ENCODE measurements at places on chromosomes 16 and 17.

DNA sequence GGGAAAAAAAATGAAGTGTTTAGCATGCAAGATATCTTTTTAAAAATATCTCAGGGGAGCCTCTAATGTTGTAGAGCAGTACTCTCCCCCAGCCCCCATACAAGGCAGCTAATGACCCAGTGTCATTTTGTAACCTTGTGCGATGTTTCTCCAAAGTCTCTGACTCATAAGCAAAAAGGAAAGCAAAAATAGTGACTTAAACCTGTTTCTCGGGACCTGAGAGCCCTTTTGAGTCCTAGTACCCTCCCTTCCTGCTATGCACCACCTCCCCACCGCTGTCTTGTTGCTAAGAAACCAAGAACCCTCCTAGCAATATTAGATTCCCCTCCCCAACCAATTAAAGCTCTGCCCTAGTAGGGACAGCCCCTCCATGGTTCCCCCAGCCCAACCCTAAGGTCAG lies 2.8 kb downstream of the MYCBPAP start:
- DNase-seq = no peak

- DNase-seq = no peak
Observed at GRCh38 chr17:78737332-78737731, 44.7 kb downstream of the CYTH1 start.

DNA sequence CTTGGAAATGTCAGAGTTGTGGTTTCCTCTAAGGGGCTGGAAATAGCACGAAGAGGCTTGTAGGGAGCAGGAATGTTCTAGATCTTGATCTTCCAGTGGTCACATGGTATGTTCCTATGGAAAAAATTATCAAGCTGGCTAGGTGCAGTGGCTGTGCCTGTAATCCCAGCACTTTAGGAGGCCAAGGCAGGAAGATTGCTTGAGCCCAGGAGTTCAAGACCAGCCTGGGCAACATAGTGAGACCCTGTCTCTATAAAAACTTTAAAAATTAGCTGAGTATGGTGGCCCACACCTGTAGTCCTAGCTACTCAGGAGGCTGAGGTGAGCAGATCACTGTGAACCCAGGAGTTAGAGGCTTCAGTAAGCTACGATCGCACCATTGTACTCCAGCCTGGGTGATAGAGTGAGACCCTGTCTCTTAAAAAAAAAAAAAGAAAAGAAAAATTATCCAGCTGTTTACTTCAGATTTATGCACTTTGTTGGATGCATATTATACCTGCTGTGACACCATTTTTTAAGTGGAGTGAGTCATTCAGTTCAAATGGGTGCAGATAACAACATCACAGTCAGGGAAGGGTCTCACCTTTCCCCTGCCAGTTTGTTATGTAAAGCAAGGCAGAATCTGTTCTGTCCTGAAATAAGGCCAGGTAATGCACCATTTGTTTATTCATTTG lies 65.7 kb upstream of the LYRM9 start:
- DNase-seq = no peak

DNA sequence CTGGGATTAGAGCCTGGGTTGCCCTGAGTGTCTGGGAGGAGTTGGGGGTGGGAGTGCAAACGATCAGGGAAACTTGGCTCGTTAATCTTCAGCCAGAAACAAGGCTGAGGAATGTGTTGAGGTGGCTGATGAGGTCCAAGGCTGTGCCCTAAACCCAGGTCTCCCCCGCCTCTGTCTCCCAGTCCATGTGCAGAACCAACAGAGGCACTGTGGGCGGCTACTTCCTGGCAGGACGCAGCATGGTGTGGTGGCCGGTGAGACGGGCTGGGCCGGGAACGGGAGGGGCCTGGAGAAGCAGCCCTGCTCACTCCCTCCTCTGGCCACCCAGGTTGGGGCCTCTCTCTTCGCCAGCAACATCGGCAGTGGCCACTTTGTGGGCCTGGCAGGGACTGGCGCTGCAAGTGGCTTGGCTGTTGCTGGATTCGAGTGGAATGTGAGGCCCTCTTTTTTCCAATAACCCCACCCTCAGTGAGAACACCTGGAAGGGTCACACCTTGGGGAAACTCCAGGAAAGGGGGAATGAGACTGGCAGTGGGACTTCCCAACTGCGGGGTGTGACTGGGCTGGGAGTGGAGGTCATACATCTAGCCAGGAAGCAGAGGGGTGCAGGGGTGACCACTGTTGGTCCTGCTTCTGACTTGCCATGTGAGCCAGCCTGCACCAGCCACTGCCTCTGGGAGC lies 1.7 kb downstream of the SLC5A2 start:
- no peak for DNase-seq

DNA sequence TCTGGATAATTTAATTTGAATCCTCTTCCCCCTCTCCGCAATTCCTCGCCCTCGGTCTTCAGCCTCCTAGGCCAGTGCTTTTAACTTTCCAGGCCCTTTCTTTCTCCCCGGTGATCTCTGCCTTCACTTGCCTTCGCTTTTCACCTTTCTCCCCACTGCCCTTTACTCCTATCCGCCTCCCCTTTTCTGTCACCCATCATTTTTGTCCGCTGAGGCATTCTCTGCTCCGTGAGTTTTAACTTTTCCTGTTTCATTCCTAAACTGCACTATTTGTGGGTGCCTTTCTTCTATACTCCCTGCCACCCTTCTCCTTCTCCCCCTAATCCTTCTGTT lies 729 bp downstream of the LONP2 start:
- DNase-seq = no peak

GRCh38 chr16:87687998-87688529 lies 77.7 kb downstream of the KLHDC4 start:
- no peak for DNase-seq

- no peak for DNase-seq
Observed at GRCh38 chr16:57649846-57650245, 18.3 kb upstream of the ADGRG3 start.

GRCh38 chr16:29192329-29193247 lies 207.7 kb downstream of the LAT start:
- no peak for DNase-seq

GRCh38 chr17:51921500-51921899 lies 237.0 kb downstream of the CA10 start:
- no peak for DNase-seq

GRCh38 chr16:13568803-13569202 lies 351.2 kb upstream of the ERCC4 start:
- DNase-seq = no peak

GRCh38 chr17:35801583-35802224 lies 6.3 kb upstream of the MMP28 start:
- peak; percentile 82 for DNase-seq

DNA sequence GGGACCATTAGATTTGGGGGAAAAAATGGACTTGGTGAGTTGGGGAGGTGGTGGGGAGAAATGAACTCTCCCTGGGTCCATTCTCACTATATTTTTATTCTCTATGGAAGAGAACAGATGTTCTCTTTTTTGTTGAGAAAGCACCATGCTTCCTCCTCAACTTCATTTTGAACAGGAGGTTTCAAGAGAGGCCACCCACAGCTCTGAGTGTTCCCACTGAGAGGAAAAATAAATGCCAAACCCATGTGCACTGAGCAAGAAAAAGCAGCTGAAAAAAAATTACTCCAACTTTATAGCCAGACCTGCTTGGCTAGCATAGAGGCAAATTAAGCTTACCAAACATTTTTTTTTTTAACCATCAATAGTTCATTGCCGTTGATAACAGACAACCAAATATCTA lies 883.6 kb downstream of the KCNJ2 start:
- no peak for DNase-seq

GRCh38 chr17:76122431-76123190 lies 18.4 kb downstream of the FOXJ1 start:
- DNase-seq = no peak

DNA sequence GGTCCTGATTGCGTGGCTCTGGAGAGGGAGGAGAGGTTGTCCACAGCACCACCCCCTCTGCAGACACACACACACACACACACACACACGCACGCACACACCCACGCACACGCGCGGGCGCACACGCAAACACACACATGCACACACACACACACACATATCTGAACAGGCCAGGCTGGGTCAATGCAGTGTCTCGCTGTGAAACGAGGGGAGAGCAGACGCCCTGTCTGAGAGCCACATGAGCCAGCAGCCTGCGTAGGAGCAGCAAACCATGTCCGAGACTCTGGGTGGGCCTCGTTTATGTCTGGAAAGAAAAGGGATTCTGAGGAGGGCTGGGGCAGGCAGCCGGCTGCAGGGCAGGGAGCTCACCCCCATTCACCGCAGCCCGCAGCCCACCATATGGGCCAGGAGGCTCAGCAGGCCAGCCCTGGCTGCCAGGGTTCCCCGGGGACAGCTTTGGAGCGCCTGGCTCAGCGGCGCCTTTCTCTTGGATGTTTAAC lies 93.3 kb upstream of the TNRC6C start:
- DNase-seq = no peak

- no peak for DNase-seq
Observed at GRCh38 chr17:81459224-81459623, 53.4 kb downstream of the ACTG1 start.

DNA sequence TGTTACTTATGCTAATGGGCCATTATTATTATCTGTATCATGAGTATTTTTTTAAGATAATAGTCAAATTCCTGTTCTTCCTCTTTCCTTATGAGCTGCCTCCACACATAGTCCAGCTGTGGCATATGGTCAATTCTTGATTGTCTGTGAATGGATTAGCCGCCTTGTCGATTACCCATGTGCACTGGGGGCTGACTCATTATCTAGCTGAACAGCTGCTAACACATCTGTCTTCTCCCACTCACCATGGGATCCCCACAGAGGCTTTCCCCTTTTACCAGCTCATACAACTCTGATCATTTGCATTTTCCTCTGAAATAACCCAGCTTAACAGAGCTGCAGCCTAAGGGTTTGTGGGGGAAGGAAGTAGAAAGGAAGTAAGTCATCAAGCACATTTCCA lies 915.0 kb downstream of the CDH11 start:
- DNase-seq = no peak

DNA sequence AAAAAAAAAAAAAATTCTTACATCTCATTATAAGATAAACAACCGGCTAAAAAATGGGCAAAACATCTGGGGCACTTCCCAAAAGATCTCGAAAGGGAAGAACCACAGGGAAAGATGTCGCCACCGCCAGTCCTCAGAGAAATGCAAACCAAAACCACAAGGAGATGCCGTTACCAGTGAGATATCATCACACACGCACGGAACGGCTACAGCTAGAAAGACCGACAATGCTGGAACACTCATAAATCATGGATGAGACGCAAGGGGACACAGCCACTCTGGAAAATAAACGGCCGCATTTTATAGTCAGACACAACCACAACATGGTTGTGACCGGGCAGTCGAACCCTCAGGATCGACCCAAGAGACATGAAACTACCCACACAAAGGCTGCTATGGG lies 24.5 kb downstream of the WDR45B start:
- no peak for DNase-seq

DNA sequence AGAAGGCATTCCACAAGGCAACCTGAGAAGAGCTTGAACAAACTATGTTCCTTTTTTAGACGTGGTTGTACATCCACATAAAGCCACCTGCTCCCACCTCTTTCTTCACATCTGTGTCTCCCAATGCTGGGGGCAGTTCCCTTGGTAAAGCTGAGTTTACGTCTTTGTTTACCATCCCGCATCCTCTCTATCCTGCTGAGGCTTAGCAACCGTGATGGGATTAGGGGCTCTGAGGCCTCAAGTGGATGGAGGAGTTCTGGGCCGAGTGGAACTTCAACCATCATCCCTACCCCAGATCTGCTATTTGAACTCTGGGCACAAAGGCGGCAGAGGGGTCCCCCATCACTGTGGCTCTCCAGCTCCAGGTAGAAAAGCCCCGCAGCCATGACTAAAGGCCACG lies 94.2 kb upstream of the CREBBP start:
- no peak for DNase-seq

Data from prostate gland (tissue), 2 donors.